ENCODE measurements at places on chromosomes 5 and 9. TPM values are rescaled to one million over a fixed set of nuclear protein-coding genes. Genes with fewer than 3 reads are reported as not detected.

Gene CTNND2
- total RNA-seq = 6.0 TPM

Gene N4BP3
- 7.9 TPM for total RNA-seq

DNA sequence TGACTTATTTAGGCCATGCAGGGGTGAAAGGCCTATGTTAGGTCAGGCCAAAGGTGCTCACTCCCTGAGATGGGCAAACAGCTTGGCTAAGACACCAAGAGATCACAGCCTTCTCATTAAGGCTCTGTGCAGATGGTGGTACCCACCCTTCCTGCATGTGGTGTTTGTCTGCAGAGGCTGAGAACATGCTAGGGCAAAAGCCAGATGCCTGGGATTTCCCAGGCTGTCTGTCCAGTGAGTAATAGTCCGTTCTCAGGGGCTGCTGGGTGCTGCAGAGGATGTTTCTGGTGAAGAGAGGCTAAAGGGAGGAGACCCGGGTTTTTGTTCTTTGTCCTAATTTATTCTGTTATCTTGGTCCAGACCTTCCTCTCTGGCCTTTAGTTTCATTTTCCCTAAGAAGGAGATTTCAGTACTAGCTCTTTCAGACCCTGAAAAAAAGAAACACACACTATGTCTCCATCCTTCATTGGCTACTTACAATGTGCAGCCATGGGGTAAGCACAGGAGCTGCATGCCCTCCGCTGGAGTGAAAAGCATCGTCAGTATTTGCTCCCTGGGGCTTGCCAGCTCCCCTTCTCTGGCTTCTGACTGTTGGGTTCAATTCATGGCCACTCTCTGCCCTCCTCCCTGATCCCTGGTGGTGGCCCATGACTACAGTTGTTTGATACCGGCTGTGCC lies 23.4 kb upstream of the GLRA1 start:
- no peak for DNase-seq

Gene FBN2
- 0.83 TPM for total RNA-seq

- DNase-seq = no peak
These were observed 135.9 kb downstream of the GABRB2 start for GRCh38 chr5:161410640-161411039.

GRCh38 chr9:22159586-22159985 lies 150.5 kb upstream of the CDKN2B start:
- DNase-seq = no peak

DNA sequence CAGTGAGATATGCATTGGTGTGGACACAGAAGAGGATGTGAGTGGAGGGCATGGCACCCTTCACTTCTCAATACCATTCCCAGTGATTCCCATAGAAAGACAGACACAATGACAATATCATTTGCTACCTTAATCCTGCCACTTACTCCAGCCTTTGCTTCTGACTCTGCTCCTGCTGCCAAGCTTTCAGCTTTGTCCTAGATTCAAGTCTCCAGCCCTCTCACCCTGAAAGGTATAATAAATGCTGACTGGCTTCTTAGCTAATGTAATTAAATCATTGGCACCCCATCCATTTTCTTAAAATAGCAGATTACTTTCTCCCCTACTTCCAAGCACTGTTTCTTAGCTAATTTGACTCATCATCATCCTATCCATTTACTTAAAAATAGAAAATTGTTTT lies 41.1 kb upstream of the CDC42SE2 start:
- no peak for DNase-seq

DNA sequence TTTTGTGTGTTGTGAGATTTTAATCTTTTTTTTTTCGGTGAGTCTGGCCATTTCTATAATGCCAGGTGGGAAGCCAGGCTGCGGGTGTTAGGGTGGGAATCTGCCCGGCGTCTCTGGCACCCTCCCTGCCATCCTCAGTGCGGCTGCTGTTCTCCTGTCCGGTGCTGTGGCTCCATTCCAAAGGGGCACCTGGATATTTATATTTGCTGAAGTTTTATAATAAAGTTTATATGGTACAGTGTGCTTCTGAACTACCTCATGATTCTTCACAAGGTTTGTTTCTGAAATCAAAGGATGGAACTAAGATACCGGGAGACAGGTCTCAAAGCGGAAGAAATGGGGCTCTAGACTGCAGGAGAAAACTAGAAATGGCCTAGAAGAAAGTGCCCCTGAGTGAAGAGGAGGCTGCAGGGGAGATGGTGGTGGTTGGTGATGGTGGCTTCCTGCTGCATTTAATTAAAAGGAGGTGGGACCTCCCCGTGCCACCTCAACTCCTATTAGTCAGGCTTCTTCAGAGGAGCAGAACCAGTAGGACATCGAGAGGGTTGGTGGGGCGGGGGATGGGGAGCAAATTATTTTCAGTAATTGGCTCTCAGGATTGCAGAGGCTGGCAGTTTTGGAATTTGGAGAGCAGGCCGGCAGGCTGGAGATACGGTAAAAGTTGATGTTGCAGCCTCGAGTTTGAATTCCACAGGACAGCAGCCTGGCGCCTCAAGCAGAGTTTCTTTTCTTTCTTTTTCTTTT lies 102.2 kb upstream of the ICE1 start:
- no peak for DNase-seq

GRCh38 chr5:1997640-1998347 lies 115.1 kb upstream of the IRX4 start:
- no peak for DNase-seq

DNA sequence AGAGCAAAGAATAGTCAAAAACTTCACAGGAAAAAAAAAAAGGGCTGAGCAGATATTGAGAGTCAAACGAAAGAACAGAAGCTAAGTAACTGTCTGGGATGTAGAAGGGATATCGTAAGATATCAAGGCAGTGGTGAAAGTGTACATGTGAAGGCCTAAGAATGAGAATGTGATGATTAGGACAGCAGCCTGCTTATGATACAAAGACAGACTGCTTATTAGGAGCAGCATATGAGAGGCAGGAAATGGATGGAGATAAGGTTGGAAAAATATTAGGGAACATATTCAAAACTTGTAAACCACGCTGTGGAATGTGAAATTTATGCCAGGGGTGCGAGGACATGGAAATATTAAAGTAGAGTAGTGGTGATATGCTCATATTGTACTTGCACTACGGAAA lies 133.1 kb upstream of the FAM174A start:
- no peak for DNase-seq

Gene ARHGEF37
- total RNA-seq = 13.5 TPM

DNA sequence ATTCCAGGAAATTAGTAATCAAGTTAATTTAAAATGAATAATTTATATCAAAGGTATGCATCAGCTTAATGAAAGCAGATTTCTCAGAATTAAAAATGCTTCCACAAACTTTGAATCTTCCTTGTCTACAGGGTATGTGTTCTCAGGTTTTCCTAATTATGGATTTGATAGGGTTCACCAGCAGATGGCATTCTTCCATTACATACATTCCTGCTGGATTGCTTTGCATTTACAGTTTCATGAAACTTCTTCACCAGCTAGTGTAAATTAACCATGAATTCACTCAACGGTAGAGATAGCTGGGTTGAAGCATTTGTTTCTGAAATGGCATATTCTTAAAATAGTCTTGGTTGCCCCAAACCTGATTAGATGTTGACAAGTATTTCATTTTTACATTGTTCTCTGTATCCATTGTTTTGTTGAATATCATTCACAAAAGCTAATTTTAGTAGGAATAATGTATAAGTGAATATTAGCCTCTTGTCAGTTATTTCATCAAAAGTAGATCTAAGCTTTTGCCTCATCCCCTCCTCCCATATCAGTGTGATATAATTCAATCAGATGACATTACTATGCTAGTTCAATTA lies 68.7 kb upstream of the WDR41 start:
- DNase-seq = no peak

Gene SH3PXD2B
- 49.8 TPM for total RNA-seq

- DNase-seq = peak; percentile 7
These were observed 135.4 kb downstream of the RGS3 start for GRCh38 chr9:113598883-113599282.

DNA sequence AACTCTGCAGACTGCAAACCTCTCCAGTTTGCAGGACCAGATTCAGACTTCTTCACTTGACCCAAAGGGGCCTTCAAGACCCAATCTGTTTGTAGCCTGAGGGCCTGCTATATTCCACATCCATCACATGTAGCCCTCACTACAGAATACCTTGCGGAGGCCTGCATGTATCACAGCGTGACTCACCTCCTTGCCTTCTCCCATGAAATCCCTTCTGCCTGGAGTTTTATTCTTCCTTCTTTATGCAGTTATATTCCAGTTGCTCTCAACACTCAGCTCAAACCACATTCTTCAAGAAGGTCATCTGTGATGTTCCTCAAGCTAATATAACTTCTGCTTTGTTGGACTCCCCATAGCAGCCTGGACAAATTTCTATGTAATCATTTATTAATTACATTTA lies 198.5 kb upstream of the PTGER4 start:
- DNase-seq = no peak

DNA sequence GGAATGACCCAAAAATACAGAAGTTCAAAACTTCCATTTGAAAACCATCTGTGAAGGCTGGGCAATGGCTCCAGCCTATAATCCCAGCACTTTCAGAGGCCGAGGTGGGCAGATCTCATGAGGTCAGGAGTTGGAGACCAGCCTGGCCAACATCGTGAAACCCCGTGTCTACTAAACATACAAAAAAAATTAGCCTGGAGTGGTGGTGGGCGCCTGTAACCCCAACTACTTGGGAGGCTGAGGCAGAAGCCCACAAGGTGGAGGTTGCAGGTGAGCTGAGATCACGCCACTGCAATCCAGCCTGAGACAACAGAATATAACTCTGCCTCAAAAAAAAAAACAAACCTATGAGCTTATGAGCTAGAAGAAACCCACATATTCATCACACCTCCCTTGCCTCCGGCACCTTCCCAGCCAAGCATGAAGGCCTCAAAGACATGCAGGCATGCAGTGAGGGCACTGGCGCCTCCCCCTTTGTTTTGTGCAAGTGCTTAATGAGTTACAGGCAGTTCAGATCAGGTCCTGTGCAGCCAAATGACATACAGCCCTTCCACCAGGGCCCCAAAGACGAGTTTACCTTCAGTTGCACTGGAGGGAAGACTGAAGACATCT lies 9.9 kb downstream of the HNRNPH1 start:
- DNase-seq = no peak

Gene PCDHGB1
- total RNA-seq = 1.8 TPM

- no peak for DNase-seq
These were observed 155.7 kb downstream of the CDK5RAP2 start for GRCh38 chr9:120424248-120424647.

DNA sequence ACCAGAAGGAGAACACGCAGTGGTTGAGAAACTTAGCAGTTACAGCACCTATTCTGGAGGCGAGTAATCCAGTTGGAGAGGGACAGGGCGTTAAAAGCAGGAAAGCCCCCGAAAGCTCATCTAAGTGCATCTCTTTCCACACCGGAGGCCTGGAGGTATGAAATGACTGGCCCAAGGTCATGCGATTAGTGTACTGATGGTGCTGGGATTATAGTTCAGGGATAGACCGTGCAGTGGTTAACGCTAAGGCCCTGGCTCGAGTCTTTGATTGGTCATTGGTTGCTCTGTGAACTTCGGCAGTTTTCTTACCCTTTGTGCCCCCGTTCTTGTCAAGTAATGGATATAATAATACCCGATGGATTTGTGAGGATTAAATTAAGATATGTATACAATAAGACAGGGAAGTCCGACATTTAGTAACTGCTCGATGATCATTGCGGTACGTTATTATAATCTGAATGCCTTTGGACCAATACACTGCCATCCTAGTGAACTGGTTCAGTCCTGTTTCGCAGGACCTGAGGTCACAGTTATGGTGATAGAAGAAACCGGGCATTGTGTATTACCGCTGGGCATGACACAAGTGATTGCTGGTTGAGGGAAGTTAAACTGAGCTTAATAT lies 960 bp downstream of the CANX start:
- no peak for DNase-seq

DNA sequence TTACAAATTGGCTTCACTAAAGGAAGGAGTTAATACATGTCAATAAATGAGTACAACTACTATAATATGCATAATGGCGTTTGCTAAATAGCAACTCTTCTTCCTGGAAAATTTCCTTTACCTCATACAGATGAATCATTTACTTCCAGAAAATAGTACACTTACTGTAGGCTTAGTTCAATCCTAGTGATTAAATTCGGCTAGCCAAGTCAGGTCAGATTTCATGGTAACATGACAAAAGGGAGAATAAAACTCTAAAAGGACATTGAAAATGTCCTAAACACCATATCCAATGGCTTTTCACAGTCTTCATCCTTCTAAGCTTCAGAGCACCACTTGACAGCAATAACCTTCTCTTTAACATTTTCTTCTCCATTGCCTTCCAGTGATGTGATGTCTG lies 42.1 kb upstream of the ZFAND5 start:
- DNase-seq = no peak

Gene SPINK5
- total RNA-seq = 2.1 TPM

- DNase-seq = no peak
These were observed 719 bp downstream of the PAIP2 start for GRCh38 chr5:139342423-139342723.

DNA sequence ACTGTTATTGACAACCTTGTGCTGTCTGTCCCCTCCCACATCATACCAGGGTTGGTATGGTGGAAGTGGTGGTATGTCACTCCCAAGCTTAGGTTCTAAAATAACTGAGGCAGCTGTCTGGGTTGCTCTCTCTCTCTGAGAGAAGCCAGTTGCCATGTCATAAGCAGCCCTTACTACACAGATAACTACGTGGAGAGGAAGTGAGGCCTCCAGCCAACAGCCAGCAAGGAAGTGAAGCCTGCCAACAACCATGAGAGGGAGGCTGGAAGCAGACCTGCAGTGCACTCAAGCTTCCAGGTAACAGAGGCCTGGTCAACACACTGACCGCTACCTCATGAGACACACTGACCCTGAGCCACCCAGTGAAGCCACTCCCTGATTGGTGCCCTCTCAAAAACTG lies 18.6 kb downstream of the CTNNAL1 start:
- peak; percentile 50 for DNase-seq

DNA sequence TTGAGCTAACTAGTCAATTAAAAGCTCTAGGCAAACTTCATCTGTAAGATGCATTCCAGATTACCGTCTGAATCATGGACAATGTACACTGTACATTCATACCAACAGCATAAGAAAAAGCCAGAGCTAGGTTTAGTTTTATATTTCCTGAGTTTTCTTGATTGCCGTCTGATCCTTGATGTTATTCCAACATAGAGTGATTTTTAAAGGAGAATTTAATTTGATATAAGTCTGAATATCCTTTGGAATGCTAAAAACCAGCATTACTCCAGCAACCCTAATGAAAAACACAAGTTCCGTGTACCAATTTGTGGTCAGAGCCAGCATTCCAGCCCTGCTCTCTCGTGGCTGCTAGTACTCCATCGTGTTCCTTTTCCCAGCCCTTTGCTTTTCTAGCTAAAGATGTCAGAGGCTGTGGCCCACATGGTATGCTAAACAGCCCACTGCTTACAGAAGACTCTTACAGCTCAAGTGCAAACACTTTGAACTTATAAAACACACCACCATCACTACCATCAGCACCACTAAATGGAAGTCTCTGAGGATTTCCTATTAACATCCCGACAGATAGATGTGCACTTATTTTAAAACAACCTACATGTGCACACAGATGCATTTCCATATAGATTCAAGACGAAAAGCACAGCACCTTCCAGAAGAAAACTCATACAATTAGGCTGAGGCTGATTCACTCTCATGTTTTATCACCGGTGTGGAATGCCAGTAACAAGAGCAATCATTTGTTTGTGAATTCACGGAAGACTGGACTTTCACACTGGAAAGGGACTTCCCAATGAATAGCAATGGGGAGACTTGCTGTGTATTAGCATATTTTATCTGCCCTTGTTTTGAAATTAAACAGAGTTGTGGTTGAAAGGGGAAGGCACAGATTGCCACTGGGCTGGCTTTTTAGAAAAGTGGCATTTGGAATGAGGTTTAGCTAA lies 246.9 kb upstream of the GAS1 start:
- DNase-seq = no peak

Gene MZB1
- 7.8 TPM for total RNA-seq

Gene FGD3
- 23.9 TPM for total RNA-seq

Gene CDC37L1
- 14.3 TPM for total RNA-seq

Gene PTGS1
- 14.9 TPM for total RNA-seq

- DNase-seq = no peak
These were observed 179.8 kb downstream of the MED10 start for GRCh38 chr5:6198531-6198930.
